ENCODE measurements at places on chromosomes 4 and X.

GRCh38 chr4:113607998-113608397 lies 153.5 kb downstream of the CAMK2D start:
- no peak for DNase-seq

GRCh38 chr4:3111461-3111860 lies 37.0 kb downstream of the HTT start:
- DNase-seq: no peak

- DNase-seq: no peak
These were observed 74.1 kb upstream of the ANKRD50 start for GRCh38 chr4:124786634-124787033.

DNA sequence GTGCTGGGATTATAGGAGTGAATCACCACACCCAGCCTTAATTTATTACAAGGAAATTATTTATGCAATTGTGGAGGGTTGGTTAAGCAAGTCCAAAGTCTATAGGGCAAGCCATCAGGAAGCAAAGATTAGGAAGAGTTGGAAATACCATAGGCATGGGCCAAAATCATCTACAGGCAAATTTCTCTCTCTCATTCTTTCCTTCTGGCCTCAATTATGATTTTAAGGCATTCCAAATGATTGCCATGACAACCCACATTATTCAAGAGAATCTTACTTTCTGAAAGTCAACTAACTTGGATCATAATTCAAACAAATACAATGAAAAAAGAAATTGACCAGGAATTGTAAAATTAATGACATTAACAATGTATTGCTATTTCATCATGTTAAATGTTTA lies 400.8 kb downstream of the GPM6A start:
- DNase-seq: no peak

- DNase-seq: peak; percentile 83
These were observed 347.4 kb downstream of the BCOR start for GRCh38 chrX:39750256-39750790.

DNA sequence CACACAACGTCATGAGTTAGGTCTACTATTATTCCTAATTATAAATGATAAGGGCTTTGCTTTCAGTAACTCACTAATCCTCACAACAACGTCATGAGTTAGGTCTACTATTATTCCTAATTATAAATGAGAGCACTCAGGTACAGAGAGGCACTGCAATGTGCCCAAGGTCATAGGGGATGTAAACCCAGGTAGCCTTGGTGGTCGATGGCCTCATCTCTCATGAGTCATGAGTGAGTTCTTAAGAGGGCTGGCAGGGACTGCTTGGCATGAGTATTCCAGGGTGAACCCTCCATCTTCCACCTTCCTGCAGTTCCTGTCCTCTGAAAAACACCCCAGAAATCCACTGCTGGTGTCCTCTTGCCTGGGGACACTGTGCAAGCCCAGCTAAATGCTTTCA lies 317.1 kb downstream of the STK32B start:
- DNase-seq: no peak

- DNase-seq: no peak
These were observed 106.3 kb downstream of the FAM53A start for GRCh38 chr4:1577822-1578217.

DNA sequence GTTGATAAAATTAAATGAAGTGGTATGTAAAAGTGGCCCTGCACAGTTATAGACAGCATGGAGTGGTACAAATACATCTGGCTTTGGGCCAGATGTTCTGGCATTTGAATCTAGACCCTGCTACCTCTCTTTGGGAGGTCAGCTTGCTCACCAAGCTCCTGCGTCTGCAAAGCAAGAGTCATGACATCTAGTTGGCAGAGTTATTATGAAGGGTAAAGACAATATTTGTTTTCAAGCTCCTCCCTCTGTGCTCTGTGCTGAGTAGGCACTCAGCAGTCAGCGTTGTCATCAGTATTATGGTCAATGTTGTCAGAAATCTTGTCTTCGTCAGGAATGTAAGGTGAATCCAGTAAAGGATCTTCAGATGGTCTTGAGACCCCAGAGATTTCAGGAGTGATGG lies 55.8 kb downstream of the CCNI start:
- no peak for DNase-seq

DNA sequence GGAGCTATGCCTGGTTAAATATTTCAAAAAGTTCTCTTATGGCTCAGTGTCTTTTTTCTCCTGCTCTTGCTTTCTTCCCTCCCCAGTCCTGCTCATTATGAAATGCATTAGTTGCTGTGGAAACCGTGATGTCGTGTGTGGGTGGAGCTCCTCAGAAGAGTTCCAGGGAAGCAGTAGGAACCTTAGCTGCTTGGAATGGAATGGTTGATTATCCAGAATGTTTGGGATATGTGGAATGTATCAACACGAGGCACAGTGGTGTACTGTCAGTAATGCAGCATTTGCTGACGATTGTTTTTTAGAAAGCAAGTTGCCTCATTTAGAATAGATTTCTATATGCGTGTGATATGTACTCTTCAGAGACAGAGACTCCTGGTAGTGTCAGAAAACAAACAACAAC lies 333.2 kb downstream of the ARHGAP10 start:
- DNase-seq: no peak

DNA sequence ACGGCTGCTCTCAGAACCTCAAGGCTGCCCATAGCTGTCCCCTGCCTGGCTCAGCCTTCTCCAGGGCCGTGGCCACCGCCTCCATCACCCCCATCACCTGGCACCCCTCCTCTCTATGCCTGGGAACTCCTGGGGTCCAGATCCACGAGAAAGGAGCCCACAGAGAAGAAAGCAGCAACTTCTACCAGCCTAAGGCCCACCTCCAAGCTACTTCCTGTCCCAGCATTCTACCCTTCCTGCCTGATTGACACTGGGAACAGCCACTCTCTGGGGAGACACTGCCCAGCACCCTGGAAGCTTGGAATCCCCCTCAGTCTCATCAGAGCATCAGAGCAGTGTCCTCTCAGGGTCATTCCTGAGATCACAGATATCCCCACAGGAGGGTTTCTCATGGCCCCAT lies 36.9 kb upstream of the PROM1 start:
- no peak for DNase-seq

- no peak for DNase-seq
These were observed 431.8 kb upstream of the HTR2C start for GRCh38 chrX:114152130-114152529.

DNA sequence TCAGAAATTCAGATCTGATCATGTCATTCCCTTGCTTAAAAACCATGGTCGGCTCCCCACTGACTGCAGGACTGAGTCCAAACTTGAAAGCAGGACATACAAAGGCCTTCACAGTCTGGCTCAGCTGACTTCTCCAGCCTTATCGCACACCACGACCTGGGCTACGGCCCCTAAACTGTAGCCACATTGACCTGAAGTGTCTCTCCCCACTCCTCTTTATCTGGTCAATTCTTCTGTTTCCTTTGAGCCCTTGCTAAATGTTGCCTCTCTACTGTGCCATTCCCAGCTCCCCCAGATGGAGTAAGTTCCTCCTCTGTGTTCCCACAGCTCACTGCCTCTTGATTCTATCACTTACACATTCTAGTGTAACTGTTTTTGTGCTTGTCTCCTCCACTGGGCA lies 60.5 kb upstream of the CITED1 start:
- DNase-seq: no peak

- no peak for DNase-seq
These were observed 29.1 kb downstream of the PPP2R2C start for GRCh38 chr4:6443035-6444023.

- peak; percentile 51 for DNase-seq
These were observed 6.7 kb upstream of the PPID start for GRCh38 chr4:158729716-158730559.

DNA sequence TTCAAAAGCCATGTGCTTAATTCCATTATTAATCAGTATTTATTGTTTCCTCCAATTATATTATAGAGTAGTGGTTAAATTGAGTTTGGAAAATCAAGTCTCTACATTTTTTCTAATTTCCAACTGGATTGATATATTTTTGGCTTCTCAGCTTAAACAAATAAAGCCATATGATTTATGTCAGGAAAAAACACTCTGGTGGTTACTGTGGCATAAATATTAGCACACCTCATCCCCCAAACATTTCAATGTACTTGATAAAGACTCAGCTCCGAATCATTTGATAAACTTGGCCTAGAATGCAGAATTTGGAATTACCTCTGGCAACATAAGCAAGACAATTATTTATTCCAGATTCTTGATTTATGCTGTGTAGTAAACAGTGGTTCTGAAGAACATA lies 2313.8 kb downstream of the ARAP2 start:
- DNase-seq: no peak

DNA sequence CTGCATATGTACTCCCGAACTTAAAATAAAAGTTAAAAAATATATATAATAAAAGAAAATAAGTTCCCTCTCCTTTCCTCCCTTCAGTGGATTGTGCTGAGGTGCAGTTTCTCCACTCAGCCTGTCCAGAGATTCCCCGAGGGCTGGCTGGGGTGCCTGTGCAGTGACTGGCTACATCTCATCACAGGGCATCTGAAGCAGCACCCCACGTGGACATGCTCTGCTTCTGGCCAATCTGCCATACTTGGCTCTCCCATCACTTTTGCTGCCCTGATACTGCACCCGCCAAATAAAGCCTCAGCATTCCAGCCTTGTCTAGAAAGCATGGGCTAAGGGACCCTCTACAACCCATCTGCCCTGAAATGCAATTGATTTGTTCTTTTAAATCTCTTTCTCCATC lies 11.1 kb upstream of the MGST2 start:
- DNase-seq: no peak

DNA sequence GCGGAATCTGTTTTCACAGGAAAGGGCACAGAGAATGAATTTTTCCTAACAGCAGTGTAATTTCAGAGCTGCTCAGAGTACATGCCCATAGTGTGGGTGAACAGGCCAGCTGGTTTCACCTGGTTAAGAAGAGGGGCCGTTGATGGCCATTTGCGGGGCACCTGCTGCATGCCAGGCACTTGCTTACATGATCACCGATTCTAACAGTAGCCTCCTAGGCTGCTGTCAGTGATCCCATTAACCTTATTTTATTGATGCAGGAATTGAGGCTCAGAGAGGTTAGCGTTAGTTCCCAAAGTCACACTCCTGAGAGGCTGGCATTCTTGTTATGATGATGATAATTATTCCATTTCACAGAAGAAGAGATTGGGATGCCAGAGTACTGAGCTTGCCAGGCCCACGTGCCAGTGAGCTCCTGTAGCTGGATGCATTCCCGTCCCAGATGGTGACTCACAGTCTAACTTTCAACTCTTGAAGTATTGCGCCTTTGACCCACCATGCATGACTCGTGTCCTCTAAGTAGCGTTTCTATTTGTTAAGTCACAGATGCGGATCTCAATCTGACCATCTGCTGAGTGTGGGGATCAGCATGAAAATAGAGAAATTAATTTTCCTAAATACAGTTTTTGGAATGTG lies 76.5 kb downstream of the PSAPL1 start:
- no peak for DNase-seq

DNA sequence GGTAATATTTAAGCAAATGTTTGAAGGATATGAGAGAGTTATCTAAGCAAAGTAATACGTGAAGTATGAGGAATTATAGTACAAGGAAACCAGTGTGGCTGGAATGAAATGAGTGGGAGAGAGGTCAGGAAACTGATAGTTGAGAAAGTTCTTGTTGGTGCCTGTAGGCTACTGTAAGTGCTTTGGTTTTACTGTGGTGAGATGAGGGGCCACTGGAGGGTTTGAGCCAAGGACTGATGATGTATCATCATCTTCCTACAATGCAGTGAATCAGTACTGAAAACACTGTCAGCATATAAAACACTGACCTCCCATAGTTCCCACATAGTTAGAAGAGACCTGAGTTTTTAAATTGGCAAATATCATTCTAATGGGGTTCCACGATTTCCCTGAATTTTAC lies 367.5 kb upstream of the CTSO start:
- no peak for DNase-seq

GRCh38 chrX:19964017-19964710 lies 26.7 kb downstream of the BCLAF3 start:
- DNase-seq: no peak

DNA sequence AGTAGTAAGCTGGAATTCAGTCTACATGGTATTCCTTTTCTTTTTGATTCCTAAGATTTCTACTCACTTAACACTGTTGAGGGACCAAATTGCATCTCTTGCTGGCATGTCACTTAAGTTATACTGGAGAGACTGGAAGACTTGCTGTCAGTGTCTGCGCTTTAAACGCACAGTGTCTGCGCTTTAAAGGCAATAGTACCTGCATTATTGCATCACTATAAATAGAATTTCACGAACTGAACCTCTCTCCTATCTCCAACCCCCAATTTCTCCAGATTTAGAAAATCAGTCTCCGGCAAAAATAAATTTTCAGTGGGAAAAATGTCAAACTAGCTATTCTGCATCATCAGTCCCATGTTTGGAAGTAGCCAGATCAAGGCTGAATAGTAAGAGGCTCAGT lies 21.2 kb downstream of the SMAD1 start:
- DNase-seq: no peak

GRCh38 chr4:71444395-71444794 lies 105.6 kb downstream of the SLC4A4 start:
- DNase-seq: no peak

DNA sequence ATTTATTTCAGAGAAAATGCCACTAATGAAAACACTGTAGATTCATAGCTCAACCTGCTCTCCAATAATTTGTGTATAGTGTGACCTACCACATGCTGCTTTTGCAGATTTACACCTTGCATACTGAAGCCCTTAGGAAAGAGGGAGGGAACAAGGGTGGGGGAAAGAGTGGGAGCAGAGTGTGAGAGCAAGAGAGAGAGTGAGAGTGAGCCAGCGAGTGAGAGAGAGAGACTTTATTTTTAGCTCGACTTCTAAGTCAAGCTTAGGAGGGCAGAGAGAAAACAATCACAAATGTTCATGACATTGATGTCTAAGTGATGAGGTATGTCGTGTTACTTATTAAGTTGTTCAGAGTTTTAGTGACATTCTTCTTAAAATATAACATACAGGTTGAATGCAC lies 112.5 kb upstream of the HAND2 start:
- no peak for DNase-seq

GRCh38 chr4:124435274-124435950 lies 277.1 kb downstream of the ANKRD50 start:
- no peak for DNase-seq

DNA sequence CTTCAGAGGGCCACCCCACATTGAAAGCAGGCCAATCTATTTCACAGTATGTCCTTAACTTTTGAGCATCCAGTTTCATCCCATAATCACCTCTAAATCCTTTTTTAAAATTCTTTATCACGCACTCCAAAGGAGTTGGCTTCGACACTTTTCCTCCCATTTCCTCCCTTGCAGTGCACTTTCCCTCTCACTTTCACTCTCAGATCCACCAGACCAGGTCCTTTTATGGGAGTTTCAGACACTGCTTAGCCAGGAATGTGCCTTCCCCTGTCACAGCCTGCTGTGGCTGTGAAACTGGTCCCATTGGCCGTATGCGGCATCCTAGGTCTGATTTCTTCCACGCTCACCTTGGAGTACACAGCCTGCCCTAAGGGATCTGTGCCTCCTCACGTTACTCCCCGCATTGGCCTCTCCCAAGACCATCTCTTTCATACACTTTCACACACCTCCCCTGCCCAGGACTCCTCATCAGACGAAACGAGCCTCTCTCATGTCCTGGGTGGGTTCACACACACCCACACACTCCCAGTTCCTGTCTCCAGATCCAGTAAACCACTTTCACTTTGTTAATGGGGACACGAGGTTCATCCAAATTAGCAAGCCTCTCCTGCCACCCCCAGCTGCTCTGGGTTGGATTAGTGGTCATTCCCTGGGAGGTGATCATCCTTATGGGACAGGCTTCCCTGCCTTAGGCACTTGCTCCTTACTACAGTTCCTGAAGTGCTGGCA lies 10.0 kb upstream of the RHOXF2B start:
- DNase-seq: no peak

All from HL-60 (cell line).